ENCODE measurements at places on chromosomes 12 and 14.

- peak; percentile 39 for DNase-seq
These were observed 43.9 kb upstream of the GNPNAT1 start for GRCh38 chr14:52835122-52835903.

DNA sequence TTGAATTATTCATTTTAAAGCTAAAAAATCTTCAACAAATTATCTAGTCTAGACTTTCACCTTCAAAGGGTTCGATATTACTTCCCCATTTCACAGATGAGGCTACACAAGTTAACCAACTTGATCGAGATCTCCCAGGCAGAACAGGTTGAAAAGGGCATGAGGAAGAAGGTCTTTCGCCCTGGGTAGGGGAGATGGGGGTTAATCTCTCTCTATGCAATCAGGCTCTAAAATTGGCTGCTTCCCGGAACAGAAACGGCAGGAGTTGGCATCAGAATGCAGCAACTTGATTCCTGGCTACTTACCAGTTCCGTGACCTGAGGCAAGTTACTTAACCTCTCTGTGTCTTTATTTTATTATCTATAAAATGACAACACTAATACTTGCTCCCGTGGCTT lies 2.4 kb upstream of the CISTR start:
- no peak for DNase-seq

GRCh38 chr12:121005346-121005815 lies 10.9 kb downstream of the C12orf43 start:
- DNase-seq, result no peak

GRCh38 chr12:113339540-113339939 lies 4.6 kb upstream of the SLC8B1 start:
- DNase-seq, result no peak

- peak; percentile 62 for DNase-seq
These were observed 16.2 kb downstream of the ABHD4 start for GRCh38 chr14:22614240-22614799.

DNA sequence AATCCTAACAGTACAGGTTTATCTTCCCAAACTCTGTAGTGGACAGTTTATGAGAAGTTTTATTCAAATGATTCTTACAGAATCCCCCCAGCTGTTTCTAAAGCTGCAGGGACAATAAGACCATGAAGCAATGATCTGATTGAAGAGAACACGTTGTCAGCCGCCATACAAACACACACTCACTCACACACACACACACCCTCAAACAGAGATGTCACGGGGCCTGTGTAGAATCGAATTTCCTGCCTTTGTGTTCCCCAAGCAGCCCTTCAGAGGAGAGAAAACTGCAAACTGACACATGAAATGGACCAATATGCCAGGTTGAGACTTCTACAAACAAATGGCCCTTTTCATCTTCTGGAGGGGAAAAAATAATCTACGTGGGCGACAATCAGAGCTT lies 80.5 kb upstream of the TBX3 start:
- DNase-seq, result no peak

GRCh38 chr12:57535764-57536596 lies 11.0 kb downstream of the DCTN2 start:
- DNase-seq, result no peak

GRCh38 chr14:101854366-101854765 lies 92.9 kb downstream of the PPP2R5C start:
- no peak for DNase-seq

DNA sequence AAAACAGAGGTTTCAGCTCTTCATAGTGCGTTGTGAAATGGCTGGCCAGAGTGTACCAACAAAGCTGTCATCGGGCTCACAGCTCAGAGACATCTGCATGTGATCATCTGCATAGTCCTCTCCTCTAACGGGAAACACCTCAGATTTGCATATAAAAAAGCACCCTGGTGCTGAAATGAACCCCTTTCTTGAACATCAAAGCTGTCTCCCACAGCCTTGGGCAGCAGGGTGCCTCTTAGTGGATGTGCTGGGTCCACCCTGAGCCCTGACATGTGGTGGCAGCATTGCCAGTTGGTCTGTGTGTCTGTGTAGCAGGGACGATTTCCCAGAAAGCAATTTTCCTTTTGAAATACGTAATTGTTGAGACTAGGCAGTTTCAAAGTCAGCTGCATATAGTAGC lies 14.3 kb upstream of the PAPLN start:
- DNase-seq, result no peak

DNA sequence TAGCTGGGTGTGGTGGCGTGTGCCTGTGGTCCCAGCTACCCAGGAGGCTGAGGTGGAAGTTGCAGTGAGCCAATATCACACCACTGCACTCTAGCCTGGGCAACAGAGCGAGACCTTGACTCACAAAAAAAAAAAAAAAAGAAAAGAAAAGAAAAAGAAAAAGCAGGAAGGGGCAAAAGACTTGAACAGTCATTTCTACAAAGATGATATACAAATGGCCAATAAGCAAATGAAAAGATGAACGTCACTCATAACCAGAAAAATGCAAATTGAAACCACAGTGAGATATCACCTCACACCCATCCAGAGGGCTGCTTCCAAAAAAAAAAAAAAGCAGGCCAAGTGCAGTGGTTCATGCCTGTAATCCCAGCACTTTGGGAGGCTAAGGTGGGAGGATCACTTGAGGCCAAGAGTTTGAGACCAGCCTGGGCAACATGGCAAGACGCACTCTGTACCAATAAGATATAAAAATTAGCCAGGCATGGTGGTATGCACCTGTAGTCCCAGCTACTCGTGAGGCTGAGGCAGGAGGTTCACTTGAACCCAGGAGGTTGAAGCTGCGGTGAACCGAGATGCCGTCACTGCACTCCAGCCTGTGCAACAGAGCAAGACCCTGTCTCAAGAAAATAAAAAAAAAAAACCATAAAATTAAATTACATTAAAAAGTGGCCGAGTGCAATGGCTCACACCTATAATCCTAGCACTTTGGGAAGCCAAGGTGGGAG lies 20.5 kb downstream of the UBC start:
- no peak for DNase-seq

GRCh38 chr12:72723732-72724131 lies 451.6 kb downstream of the TRHDE start:
- no peak for DNase-seq

DNA sequence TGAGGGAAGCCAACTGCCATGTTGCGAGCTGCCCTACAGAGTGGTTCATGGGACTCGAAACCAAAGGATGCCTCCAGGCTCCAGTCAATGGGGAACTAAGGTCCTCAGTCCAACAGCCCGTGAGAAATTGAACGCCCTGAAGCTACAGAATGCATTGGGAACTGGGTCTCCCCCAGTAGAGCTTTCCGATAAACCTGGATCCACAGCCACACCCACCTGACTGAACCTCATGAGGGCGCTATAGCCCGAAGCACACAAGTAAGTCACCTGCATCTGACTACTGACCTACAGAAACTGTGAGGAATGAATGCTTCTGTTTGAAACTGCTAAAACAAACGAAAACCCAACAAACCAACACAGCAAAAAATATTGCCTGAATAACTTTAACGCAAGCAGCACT lies 1297.7 kb downstream of the AACS start:
- no peak for DNase-seq

GRCh38 chr14:95174184-95174792 lies 17.0 kb upstream of the DICER1 start:
- DNase-seq, result no peak

GRCh38 chr12:122978507-122978955 lies 1.9 kb upstream of the ARL6IP4 start:
- no peak for DNase-seq

DNA sequence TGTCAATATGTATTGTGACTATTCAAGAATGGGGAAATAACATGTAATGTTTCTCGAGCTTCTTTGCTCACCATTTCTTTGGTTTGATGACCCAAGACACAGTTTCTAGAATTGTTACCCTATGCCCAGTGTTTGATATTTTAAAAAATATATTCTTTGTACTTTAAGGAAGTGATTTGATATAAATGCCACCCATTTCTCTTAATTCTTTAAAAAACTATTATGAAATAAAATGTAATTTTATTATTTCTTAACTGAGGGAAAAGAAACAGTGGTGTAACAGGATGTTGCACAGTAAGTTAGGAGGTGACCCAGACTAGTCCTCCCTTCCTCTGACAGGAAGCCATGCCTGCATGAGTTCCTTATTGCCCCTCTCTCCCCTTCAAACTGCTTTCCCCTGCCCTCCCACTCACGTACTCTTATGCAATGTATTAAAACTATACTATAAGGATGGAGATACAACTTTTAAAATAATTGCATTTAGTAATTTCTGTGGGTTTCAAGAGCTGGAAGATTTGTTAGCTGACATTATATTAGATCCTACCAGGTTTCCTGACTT lies 279.4 kb downstream of the TMTC2 start:
- no peak for DNase-seq

GRCh38 chr14:37813732-37814131 lies 218.3 kb downstream of the TTC6 start:
- no peak for DNase-seq

GRCh38 chr12:87120440-87120839 lies 864.2 kb upstream of the MGAT4C start:
- DNase-seq, result no peak

GRCh38 chr12:122184517-122184916 lies 1.6 kb downstream of the LRRC43 start:
- DNase-seq, result no peak

GRCh38 chr12:85630851-85631250 lies 205.4 kb downstream of the RASSF9 start:
- no peak for DNase-seq

GRCh38 chr14:69010648-69011047 lies 31.5 kb upstream of the ACTN1 start:
- no peak for DNase-seq

GRCh38 chr14:105116451-105117256 lies 51.4 kb upstream of the GPR132 start:
- no peak for DNase-seq

DNA sequence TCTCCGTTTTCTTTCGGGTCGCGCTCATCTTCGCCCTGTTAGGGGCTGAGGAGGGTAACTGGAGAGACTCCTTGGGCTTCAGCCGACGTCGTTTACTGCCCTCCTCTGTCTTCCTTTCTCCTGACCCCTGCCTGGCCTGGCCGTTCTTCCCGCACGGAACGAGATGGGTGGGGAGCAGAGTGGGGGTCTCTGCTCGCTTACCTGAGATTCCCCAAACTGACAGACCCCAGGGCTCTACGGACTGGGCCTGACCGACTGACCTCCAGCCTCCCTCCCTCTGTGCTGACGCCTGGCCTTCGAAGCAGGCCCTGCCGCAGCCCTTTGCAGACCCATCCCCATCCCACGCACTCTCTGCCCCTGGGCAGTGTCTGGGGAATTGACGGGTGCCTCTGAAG lies 439 bp downstream of the GOLGA5 start:
- no peak for DNase-seq

- DNase-seq, result no peak
These were observed 332.7 kb upstream of the FKBP4 start for GRCh38 chr12:2462087-2462486.

DNA sequence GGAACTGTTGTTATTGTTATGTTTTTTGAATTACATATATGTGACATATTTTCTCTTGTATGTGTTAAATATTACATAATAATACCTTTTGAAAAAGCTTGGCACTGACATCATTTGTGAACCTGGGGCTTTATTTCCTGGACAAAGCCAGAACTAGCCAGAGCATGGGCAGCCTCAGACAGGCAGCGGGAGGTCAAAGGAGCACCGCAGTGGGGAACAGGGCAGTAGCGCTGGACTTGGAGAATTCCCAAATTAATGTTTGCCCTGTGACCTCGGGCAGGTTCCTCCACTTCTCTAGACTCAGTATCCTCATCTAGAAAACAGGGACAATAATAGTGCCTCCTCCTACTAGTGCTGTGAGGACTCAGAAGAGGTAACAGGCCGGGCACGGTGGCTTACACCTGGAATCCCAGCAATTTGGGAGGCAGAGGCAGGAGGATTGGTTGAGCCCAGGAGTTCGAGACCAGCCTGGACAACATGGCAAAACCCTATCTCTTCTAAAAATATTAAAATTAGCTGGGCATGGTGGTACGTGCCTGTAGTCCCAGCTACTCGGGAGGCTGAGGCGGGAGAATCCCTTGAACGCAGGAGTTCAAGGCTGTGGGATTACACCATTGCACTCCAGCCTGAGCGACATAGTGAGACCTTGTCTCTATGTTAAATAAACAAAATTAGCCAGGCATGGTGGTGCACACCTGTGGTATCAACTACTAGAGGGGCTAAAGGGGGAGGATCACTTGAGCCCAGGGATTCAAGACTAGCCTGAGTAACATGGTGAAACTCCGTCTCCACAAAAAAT lies 27.3 kb upstream of the ITPK1 start:
- no peak for DNase-seq

DNA sequence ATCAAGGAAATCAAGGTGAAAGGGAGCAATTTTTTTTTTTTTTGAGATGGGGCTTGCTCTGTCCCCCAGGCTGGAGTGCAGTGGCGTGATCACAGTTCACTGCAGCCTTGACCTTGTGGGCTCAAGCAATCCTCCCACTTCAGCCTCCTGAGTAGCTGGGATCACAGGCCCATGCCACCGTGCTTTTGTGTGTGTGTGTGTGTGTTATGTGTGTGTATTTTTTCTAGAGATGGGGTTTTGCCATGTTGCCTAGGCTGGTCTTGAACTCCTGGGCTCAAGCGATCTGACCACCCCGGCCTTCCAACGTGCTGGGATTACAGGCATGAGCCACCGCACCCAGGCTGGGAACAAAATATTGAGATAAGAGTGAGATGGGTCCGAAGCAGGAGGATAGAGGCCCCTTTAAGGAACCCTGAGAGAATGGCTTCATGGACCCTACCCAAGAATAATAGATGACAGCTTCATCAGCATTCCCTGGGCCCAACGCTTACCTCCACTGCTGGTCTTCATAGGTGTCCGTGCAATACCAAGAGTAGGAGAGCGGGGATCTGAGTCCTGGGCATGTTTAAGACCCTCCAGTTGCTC lies 1.0 kb downstream of the CDCA3 start:
- no peak for DNase-seq

- no peak for DNase-seq
These were observed 13.1 kb upstream of the TMTC1 start for GRCh38 chr12:29796823-29797263.

GRCh38 chr14:83559721-83560120 lies 1970.2 kb upstream of the FLRT2 start:
- DNase-seq, result no peak

DNA sequence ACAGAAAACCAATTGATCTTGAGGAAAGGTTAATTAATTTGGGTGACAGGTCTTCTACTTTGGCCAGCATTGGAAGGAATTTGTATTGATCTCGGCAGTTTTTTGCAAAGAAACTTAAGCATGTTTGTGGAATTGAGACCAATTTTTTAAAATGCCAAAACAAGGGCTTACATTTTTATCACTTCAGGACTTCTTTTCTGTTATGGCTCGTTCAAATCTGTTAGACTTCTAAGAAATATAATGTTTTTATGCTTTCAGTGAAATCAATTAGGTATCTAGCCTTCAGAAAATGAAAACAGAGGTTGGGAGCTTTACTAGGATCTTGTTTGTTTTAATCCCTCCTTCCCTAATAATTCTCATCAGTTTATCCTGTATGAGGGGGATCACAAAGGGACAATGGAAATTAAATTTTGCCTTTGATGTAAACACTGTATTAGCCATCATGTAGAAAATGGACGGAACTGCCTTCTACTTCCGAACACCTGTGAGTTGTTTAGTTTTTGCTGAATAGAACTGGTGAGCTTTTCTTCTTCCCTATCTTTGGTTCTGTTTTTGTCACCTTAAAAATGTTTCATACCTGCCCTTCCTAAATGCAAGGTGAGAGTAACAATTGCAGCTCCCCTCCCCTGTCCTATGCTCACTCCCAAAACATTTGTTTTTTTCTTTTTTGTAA lies 7.8 kb downstream of the FOXA1 start:
- no peak for DNase-seq

- DNase-seq, result no peak
These were observed 5.8 kb downstream of the ASB2 start for GRCh38 chr14:93970585-93970964.
